ENCODE measurements at places on chromosomes 2 and 18. TPM values are rescaled to one million over a fixed set of nuclear protein-coding genes. Genes with fewer than 3 reads are reported as not detected.

Gene RGPD3
- total RNA-seq = 0.31 TPM

Gene ASIC4
- total RNA-seq = not detected

Gene KIF3C
- 13.4 TPM for total RNA-seq

Gene GRB14
- not detected for total RNA-seq

Gene BMP10
- total RNA-seq = not detected

Gene GBX2
- total RNA-seq = not detected

Gene ANKRD29
- total RNA-seq = not detected

Gene OBSL1
- total RNA-seq = 0.45 TPM

Gene RAB27B
- total RNA-seq = 1.7 TPM

Gene COPS9
- total RNA-seq = 120 TPM

Gene BUB1
- total RNA-seq = 140 TPM

Gene SERPINB2
- total RNA-seq = not detected

Gene TMEM178A
- not detected for total RNA-seq

Gene MLPH
- not detected for total RNA-seq

Gene IGFBP2
- total RNA-seq = 75.5 TPM

GRCh38 chr2:181072486-181073235 lies 92.3 kb downstream of the UBE2E3 start:
- DNase-seq = no peak

DNA sequence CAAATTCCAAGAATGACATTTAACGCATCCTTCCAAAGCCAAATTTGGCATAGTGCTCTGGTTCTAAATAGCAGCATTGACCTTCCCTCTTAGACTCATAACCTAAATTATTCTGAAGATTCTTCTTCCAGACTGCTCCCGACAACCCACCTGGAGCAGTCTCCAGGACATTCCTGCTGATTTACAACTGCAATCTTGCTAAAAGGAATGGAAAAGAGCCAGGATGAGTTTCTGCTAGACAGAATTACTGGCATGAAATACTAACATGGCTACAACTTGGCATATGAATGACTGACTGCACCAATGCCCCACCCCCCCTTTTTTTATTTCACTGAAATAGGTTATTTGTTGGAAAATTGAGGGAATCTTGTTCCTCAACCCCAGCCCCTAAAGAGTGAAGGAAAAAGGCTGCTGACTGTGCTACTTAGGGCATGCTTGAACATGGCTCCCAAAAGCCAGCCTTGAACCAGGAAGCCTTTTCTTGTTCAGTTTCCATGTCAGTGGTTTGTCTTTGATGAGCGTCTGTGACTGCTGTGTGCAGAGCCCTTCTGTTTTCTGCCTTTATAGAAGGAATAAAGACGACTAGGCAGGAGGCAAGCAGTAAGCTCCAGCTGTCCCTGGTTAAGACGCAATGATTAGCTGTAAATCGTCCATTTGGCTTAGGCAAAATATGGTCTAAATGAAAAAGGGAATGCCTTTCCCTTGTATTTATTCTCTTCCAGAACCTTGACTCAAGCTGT lies 47.4 kb upstream of the ITGB6 start:
- no peak for DNase-seq

DNA sequence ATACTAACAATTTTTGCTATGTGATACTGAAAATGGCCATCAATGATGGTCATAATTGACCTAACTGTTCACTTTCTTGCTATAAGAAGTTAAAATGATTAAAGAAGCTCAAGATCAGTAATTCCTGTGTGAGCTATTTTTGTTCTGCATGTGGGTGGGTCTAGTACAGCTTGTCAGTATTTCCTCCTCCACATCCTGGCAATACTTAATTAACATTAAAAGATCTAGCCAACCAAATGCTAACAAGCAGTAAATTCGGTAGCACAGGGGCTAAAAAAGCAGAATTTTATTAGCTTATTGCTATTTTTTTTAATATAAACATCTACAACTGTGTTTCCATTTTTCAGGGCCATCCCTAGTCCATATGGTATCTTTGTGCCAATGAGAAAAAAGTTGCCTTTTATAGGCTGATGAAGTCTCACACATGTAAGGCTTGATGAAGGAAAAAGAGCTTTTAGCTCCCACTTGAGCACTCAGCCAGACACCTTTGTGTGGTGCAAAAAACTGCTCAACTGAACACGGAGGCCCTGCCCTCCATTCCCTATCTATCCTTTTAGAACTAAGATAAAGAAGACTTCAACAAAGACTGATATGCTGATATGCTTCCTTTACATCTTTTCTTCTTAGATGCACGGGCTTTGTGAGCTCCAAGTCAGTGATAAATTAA lies 4.9 kb upstream of the PNO1 start:
- DNase-seq = no peak

DNA sequence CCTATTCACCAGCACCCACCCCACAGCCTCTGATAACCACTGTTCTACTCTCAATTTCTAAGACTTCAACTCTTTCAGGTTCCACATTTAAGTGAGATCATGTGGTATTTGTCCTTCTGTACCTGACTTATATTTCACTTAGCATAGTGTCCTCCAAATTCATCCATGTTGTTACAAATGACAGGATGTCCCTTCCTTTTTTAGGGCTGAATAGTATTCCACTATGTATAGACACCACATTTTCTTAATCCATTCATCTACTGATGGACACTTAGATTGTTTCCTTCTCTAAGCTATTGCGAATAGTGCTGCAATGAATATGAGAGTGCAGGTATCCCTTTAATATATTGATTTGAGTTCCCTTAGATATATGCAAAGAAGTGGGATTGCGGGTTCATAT lies 100.1 kb downstream of the EVA1A start:
- DNase-seq = no peak

- DNase-seq = no peak
Observed at GRCh38 chr2:5657231-5657630, 35.0 kb upstream of the SOX11 start.

DNA sequence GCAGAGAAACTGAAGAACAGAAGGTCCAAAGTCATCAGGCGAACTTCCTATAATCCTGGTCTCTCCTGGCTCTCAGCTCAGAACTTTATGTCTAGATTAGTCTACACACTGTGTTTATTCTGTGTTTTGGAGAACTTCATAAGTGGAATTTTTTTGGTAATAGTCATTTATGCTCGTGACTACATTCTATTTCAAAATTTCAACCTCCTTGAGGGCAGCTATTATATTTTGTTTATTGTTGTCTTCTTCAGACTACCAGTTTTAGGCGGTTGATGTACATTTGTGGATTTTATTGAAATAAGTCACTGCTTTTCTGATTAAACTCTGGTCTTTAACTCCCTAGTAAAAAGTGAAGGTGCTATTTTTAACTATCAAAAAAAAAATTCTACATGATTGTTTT lies 816.6 kb downstream of the SATB2 start:
- DNase-seq = no peak

GRCh38 chr2:168085801-168086361 lies 161.5 kb downstream of the STK39 start:
- no peak for DNase-seq

DNA sequence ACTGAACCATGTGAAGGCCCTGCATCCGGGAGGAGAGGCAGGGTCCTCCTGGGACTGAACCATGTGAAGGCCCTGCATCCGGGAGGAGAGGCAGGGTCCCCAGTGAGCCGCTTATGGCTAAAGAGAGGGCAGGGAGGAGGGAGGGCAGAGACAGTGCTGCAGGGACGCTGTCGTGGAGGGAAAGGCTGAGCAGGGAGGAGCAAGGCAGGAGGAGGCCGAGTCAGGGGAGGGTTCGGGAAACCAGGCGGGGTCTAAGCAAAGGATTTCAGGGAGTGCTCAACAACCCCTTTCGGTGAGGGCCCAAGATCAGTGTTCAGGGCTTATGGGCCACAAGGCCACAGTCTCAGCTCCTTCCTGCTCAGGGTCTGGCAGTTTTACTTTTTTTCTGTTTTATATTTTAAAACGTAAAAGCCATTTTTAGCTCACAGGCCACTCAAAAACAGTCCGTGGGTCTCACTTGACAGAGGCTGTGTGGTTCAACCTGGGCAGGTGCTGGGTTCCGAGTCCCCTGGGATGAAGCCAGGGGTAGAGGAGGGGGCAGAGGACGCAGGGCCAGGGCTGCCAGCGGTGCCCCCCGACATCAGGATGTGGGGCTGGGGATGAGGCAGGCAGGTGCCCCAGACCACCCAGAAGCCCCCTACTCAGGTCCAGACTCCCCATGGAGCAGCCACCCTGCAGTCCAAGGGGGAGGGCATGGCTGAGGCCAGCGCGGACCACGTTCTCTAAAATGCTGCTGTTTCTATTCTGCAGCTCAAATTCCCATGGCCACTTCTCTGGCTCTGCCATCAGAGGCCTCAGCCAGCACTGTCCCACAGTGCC lies 5.2 kb downstream of the TMEM18 start:
- DNase-seq = no peak

DNA sequence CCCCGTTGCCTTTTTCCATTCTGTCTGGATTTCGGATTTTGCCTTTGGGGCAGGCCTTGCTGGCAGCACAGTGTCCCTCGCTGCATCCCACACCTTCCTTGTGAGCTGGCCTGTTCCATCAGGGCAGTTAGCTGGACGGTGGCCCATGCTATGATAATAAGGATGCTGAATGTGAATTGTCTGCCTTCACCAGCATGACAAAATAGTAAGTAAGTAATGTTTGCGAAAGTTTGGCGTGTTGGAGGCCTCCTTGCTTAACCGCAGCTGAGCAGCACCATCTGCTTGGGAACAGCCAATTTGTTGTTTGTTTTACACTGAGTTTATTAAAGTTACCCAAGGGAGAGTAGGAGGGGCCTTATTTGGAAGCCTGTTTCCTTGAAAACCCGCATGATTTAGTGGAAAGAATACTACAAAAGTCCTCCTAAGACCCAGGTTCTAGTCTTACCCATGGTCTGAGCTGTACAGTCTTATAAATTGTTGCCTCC lies 469.7 kb upstream of the FANCL start:
- DNase-seq = no peak

GRCh38 chr18:58305792-58306191 lies 261.8 kb downstream of the NEDD4L start:
- DNase-seq = no peak

GRCh38 chr18:67650686-67651385 lies 134.3 kb upstream of the DSEL start:
- no peak for DNase-seq

DNA sequence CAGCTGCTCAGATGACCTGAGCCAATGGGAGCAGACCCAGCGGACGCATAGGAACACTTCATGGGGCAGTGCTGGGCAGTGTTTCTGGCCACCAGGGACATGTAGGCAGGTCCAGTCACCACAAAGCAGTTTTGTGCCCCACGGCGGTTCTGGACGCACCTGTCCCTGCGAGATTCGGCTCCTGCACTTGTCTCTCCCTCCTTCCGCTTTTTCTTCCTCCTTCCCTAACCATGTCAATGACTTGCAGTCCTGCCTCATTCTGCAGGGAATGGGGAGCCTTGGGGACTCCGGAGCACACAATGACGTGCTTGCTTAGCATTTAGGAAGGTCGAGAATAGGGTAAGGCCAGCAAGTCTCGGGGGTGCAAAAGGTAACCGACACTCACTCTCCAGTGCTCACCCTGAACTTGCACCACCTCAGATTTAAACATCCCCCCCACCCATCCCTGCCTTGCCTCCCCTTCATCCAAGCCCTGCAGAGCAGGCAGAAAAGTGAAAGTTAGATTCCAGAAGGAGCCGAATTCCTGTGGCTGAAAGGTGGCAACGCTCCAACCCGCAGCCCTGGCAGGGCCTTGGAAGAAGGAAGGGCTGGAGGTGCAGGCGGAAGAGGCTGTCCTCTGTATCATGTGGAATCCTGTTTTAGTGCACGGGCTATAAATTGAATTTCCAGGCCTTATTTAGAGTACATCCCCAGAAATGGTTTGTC lies 40.5 kb upstream of the ATG16L1 start:
- DNase-seq = no peak

DNA sequence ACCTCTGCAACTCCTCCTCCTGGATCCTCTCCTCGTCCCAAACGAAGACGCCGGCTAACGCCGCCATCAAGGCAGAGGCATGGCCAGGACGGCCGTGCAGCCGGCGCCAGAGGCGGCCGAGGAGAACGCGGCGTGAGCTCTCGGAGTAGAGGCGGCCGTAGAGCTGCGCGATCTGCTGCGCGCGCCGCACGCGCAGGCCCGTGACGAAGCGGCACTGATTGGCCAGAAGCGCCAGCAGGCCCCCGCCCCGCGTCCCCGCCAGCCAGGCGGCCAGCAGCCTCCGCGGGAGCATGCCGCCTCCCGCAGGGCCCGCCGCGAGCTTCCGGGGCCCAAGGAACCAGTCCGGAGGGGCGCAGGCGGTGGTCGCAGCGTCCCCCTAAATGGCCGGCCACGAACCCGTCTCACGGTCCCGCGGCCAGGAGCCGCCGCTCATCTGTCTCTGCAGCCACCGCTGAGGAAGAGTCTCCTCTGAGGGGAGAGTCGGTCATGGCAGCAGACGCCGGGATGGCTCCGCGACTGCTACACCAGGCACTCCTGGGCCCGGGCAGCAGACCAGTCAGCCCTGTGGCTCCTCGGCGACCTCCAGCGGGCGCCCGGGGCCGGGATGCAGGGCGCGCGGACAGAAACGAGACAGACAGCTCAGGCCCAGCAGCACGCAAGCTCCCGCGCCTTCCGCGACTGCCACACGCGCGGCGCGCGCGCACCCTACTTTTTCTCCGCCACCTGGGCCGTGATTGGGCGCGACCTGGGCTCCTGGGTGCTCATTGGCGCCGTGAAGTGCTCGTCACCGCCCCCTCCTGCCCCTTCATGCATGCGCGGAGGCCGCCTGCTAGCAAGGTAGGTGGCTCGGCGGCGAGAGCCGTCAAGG lies at the start of gene STARD7:
STARD7 (minus strand) TSS at position 685 of the 868 bp plus-strand sequence; CDS start at position 292, 393 bp downstream.
- peak; percentile 98 for DNase-seq

GRCh38 chr2:169767243-169767888 lies 31.3 kb upstream of the SSB start:
- peak; percentile 78 for DNase-seq

DNA sequence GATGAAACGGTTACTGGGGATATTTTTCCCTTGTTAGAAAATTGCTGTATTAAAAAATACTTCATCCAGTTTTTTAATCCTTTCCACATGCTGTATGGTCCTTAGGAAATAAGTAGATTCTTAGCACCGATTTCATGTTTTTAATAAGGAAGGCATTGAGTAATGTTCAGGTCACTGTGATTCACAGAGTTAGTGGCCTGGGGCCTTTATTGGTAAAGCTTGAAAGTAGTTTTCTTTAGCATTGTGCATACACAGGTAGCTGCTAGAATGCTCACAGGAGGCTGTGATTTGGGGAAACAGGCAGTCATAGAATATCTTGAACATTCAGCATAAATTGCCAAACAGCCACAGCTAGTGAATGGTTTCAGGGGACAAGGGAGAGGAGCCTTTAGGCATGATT lies 79.8 kb downstream of the XRCC5 start:
- no peak for DNase-seq

GRCh38 chr18:8685141-8685913 lies 20.0 kb upstream of the MTCL1 start:
- DNase-seq = no peak

- DNase-seq = peak; percentile 81
Observed at GRCh38 chr2:11129598-11130449, 25.4 kb upstream of the SLC66A3 start.

DNA sequence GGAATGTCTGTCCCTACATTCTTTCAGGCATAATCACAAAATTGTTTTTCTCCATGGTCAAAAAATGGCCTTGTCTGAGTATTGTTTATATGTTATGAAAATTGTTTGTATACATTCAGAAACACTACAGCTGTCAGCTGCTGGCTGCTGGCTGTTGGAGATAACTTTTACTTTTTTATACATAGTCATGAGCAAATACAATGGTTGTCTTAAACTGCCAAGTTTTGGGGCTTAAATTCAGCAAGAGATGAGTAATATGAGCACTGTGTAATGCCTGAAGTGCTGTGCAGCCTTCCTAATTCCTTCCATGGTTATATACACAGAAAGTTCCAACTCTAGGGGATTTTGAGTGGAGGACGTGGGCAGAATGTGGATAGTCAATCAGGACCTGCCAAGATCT lies 168.9 kb upstream of the RMP24 start:
- no peak for DNase-seq

- DNase-seq = no peak
Observed at GRCh38 chr2:120798567-120799247, 63.0 kb downstream of the GLI2 start.

- DNase-seq = no peak
Observed at GRCh38 chr18:46723856-46724415, 32.9 kb downstream of the ST8SIA5 start.

All from activated CD8-positive, alpha-beta T cell treated with anti-CD3 and anti-CD28 coated beads, Interleukin-2, amount 10 ng/mL, durations not matched to agents 7 days and 5 days (primary cell).